Prostate gland (tissue), 2 donors: ENCODE measurements at places on chromosomes 7 and 10.

GRCh38 chr7:87982116-87982515 lies 48.1 kb downstream of the ADAM22 start:
- H3K27me3 ChIP-seq, result no peaks in the 10 kb centered on the region
- no peaks in the 10 kb centered on the region for H3K36me3 ChIP-seq
- no peaks in the 10 kb centered on the region for H3K4me1 ChIP-seq
- DNase-seq, result no peak
- H3K27ac ChIP-seq, result no peak overlapping the region

- H3K4me3 ChIP-seq, result no peak overlapping the region
- no peaks in the 10 kb centered on the region for H3K4me1 ChIP-seq
- no peak for DNase-seq
- H3K27me3 ChIP-seq, result no peaks in the 10 kb centered on the region
These were observed 24.8 kb downstream of the NPTX2 start for GRCh38 chr7:98641646-98642500.

DNA sequence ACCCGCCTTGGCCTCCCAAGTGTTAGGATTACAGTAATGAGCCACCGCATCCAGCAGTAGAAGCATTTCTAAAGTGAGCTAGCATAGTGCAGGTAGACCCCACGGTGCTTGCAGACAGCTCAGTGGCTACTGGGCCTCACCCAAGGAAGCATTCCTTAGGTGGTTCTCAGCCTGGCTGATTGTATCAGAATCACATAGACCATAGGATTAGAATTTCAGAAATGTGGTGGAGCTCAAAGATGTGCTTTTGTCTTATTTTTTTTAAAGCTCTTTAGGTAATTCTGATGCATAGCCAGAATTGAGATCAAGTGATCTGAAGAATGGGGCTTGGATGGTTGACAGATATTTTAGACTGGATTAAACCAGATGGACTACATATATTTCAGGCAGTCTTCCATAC lies 10.9 kb downstream of the ANLN start:
- no peak for DNase-seq
- H3K36me3 ChIP-seq, result no peaks in the 10 kb centered on the region
- no peak overlapping the region for H3K4me3 ChIP-seq
- no peaks in the 10 kb centered on the region for H3K27me3 ChIP-seq
- H3K27ac ChIP-seq, result no peak overlapping the region

- no peak overlapping the region for H3K4me3 ChIP-seq
- H3K27ac ChIP-seq, result no peak overlapping the region
- DNase-seq, result no peak
- H3K4me1 ChIP-seq, result no peaks in the 10 kb centered on the region
These were observed 179.5 kb downstream of the CREB5 start for GRCh38 chr7:28591725-28592349.

GRCh38 chr7:114823290-114823689 lies 98.6 kb upstream of the MDFIC start:
- H3K36me3 ChIP-seq, result no peaks in the 10 kb centered on the region
- no peaks in the 10 kb centered on the region for H3K27me3 ChIP-seq
- H3K27ac ChIP-seq, result no peak overlapping the region
- H3K4me3 ChIP-seq, result no peak overlapping the region
- no peaks in the 10 kb centered on the region for H3K4me1 ChIP-seq
